Astrocyte of the hippocampus (primary cell): ENCODE measurements at places on chromosomes 16 and 17.

- peak; percentile 82 for DNase-seq
Measured at GRCh38 chr16:81604960-81605383, 160.4 kb downstream of the CMIP start.

DNA sequence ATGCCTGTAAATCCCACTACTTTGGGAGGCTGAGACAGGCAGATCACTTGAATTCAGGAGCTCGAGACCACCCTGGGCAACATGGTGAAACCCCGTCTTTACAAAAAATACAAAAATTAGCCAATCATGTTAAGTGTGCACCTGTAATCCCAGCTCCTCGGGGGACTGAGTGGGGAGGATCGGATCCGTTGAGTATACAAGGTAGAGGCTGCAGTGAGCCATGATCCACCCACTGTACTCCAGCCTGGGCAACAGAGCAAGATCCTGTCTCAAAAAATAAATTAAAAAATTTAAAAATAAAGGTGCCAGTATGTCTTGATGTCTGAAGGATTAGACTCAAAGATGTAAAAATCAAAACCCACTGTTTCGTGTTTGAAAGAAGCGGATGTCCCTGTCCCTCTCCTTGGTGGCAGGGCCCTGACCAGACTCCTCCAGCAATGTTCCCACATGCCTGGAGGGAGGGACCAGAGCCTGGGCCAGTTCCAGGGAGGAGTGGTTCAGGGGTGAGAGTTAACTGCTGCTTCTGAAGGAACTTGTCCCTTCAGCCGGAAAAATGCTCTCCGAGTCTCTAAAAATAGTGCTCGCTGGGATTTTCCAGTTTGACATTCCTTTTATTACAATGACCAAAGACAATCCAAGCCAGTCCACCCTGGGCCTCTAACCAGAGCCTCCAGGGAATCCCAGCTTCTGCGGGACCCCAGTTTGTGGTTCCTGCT is 9.4 kb upstream of the CMTM4 start:
- DNase-seq: peak; percentile 48

DNA sequence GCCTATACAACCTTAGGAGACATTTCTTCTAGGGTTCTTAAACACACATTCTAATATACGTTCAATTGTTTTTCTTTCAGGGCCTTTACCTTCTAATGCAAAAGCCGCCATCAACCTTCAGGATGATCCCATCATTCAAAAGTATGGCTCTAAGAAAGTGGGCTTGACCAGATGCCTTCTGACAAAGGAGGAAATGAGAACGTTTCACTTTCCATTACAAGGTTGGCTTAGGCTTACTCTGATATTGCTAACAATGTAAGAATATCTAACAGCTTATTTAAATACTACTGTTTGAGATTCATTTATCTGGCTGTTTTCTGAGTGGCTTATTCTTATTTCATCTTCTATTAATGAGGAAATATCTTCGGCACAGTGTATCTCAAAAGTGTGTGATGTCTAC is 15.4 kb downstream of the REXO5 start:
- no peak for DNase-seq

GRCh38 chr16:14186007-14186794 is 115.1 kb downstream of the MRTFB start:
- DNase-seq: peak; percentile 73

DNA sequence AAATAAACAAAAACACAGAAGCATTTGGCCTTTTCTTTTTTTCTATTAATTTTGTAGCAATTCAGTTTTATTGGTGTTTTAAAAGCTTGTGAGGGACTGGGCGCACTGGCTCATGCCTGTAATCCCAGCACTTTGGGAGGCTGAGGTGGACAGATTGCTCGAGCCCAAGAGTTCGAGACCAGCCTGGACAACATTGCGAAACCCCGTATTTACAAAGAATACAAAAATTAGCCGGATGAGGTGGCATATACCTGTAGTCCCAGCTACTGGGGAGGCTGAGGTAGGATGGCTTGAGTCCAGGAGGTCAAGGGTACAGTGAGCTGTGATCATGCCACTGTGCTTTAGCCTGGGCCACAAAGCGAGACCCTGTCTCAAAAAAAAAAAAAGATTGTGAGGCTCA is 53.4 kb downstream of the SEC14L1 start:
- DNase-seq: no peak

GRCh38 chr16:26189536-26189935 is 497.8 kb downstream of the HS3ST4 start:
- no peak for DNase-seq

DNA sequence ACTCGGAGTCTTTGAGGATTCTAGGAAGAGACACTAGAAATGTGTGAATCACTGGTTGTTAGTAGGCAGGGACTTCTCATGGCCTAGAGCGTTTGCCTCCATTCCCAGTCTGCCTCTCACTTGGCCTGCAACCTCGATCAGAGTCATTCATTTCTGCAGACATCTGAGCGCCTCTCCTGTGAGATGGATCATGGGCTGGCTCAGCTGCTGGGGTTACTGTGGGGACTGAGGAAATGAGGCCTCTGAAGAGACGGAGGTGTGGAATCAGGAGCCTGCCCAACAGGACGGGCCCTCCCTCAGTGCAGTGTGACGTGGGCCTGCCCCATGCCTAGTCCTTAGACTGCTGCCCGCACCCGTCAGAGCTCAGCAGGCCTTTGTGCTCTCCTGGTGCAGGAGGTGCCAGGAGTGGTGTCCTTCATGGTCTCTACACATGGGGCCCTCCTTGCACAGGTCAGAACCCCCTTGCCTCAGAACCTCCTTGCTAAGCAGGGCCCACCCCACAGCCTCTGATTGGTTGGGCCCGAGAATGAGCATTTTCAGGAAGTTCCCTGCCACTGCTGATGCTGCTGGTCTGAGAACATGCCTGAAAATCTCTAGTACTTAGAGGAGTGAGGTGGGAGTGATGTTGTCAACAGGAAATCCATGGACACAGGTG is 99.4 kb downstream of the NPIPB11 start:
- no peak for DNase-seq

DNA sequence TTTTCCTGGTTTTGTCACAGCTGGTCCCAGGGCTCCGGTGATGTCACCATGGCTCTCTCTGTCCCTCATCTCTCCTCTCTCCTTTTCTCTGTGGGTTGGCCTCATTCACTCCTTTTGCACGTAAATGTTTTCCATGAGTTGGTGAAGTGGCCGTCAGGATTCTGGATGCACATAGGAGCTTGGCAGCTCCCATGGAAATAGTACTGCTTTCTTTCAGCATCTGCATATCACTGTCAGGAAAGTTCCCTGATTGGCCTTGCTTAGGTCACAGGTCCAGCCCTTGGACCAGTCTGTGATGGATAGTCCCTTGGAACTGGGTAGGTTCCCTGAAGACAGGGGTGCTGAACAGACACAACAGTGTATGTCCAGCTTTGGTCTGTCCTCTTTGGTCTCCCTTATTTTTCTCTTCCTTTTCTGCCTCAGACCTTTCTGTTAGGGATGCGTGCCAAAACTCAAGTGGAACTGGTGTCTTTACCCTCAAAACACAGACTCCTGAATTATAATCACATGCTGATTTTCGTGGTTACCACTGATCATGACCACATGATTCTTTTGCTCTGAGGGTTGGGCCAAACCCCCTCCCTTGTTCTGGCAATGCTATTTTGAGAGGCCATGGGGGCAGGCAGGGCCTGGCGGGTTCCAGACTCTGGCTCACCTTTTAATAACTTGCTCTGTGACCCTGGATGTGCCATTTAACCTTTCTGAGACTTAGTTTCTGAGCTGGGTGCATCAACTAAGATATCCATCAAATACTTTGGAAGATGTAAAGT is 99.0 kb downstream of the MSI2 start:
- peak; percentile 63 for DNase-seq

DNA sequence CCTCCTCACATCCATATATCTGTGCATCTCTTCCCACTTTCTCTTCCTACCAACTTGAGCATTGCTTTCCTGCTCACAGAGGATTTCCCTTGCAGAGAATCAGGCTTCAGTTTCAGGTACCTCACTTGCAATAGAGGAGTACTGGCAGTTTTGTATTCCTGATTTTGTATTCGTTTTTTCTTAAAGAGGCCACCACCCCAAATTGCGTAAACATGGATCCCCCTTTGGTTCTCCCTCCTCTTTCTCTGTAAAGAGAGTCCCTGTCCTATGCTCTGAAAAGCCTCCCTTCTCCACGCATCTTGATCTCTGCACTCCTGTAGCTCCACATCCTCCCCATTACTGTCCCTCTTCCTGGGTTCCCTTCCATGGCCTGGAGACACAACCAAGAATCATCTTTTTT is 32.2 kb downstream of the TEKT3 start:
- no peak for DNase-seq

DNA sequence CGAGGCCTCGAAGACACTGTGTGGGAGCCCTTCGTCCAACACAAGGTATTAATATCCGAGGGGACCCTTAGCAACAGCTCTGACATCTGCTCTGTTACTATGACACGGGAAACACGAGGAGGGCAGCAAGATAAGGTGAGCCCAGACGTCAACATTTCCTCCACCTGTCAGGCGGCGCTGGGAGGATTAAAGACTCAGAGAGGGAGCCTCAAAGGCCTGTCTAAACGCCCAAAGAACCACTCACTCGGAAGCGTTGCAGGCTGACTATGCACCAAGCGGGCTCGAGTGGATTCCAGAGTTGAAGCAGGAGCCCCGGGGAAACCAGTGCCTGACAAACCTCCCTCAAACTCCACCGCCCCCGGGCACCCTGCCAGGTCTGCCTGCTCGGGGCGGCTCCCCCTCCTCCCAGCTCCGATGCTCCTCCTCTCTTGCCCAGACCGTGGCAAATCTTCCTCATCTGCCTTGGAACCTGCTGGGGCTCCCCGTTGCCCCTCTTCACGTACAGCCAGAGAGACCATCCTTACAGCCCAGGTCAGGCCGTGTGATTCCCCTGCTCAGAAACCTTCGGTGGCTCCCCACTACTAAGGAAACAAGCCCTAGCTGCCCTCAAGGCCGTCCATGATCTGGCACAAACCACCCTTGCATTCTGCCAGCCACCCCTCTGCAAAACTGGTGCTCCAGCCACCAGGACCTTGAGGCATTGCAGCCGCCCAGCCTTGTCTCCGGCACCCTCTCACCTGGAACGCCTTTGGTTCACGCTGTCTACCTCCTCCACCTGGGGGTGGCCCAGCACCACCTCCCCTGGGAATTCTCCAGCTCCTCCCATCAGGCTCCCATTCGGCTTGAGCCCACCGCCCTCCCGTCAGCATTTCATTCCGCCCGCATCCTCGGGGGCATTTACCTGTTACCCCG is 16.2 kb downstream of the RPH3AL start:
- peak; percentile 33 for DNase-seq

DNA sequence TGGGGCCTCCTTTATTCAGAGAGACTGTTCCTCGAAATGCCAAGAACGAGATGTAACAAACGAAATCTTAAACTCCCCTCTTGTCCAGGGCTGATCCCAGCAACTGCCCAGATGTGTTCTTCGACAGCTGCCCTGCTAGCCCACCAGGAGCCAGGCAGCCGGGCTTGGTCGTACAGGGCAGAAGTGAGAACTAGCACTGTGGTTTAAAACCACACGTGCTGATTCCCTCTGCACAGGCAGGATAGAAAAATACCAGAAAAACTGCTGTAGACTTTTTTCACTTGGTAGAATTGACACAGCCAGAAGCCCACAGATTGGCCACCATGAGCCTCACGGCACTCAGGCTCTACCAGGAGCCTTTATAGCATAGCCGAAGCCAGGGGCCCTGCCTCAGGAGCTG is 33.1 kb downstream of the PLD6 start:
- DNase-seq: no peak

DNA sequence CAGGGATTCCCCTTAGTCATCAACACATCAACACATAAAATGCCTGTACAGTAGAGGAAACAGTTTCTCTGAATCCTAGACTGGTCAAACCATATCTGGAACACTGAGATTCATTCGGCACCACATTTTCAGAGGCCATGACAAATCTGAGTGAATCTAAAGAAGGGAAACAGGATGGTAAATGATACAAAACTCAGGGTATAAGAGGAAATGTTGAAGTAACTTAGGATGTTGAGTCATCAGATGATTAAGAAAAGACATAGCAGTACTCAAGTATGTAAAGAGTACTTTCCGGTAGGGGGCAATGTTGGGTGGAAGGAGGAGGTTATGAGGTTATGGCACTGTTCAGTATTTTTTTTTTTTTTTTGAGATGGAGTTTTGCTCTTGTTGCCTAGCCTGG is 358.5 kb upstream of the PMFBP1 start:
- DNase-seq: peak; percentile 30

DNA sequence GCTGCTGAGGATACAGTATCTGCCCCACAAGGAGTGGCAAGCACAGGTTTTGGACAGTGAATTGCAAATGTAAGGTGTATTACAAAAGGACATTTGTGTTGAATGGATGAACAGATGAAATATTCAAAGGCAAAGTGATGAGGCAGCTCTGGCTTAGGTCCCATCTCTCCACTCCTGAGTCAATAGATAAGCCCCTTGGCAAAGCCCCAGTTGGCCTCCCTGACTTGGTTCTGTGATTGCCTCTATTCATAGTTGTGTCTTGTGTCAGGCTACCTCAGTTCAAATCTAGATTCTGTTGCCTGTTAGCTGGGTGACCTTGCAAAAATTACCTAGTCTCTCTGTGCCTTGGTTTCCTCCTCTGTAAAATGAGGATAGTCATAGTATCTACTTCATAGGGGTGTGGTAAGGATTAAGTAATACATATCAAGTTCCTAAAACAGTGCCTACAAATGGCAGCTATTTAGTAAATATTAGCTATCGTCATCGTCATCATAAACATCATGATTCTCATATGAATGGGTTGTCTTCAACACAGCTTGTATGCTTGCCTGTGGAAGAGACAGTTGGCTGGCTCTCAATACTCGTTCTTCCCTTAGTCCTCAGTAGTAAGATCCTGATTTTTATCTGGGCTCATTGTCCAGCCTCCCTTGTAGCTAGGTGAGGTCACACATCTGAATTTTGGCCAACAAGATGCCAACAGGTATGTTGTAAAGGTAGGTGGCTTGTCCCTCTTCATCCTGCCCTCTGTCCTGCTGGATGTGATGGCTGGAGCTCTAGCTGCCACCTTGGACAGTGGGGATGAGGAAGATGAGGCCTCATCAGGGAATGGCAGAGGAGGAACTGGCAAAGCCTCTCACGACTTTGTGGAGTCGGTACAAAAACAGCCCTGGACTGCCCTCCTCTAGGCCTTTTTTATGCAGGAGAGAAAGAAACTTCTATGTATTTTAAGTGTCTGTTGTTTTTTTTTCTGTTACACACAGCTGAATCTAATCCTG is 2.1 kb upstream of the MFAP4 start:
- no peak for DNase-seq

DNA sequence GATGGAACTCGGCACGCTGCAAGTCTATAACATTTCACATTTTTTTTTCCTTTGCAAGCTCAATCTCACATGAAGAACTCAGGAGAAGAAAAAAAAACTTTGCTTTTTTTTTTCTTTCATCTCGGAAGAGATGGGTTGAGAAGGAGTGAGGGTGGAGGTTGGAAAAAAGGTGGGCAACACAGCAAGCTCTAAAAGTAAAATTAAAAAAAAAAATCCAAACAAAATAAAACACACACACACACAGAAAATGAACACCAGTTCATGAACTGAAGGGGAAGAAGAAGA is 2.5 kb downstream of the MAF start:
- no peak for DNase-seq

GRCh38 chr16:53896722-53897121 is 192.8 kb downstream of the FTO start:
- DNase-seq: no peak

- DNase-seq: peak; percentile 72
Measured at GRCh38 chr17:17685775-17686291, 4.6 kb downstream of the RAI1 start.

GRCh38 chr17:45334701-45335677 is 18.2 kb upstream of the MAP3K14 start:
- DNase-seq: no peak
